ENCODE measurements at places on chromosomes 6 and 20. TPM values are rescaled to one million over a fixed set of nuclear protein-coding genes. Genes with fewer than 3 reads are reported as not detected.

DNA sequence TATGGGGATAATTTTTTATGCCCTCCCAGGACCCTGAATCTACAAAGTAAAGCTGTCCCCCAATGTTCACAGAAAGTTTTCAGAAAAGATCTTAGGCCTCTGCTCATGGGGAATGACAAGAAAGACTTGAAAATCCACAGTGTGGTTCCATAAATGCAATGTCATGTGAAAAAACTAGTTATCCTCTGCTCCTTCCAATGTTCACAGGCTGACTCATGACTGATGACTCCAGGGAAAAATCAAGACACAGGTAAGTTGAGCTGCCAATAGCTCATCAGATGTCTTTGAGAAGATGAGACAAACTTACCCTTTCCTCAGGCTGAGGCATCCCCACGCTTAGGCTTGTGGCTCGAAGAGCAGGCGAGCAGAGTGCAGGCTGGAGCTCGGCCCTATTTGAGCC lies 14.8 kb upstream of the BCLAF1 start:
- DNase-seq: no peak

DST gene
- total RNA-seq: 610 TPM

NHLRC1 gene
- 1.2 TPM for total RNA-seq

VIP gene
- total RNA-seq: 156 TPM

OR2B3 gene
- total RNA-seq: not detected

GRCh38 chr6:139240161-139241010 lies 51.4 kb downstream of the TXLNB start:
- no peak for DNase-seq

GRCh38 chr6:156378853-156379252 lies 398.3 kb upstream of the ARID1B start:
- DNase-seq: no peak

DNA sequence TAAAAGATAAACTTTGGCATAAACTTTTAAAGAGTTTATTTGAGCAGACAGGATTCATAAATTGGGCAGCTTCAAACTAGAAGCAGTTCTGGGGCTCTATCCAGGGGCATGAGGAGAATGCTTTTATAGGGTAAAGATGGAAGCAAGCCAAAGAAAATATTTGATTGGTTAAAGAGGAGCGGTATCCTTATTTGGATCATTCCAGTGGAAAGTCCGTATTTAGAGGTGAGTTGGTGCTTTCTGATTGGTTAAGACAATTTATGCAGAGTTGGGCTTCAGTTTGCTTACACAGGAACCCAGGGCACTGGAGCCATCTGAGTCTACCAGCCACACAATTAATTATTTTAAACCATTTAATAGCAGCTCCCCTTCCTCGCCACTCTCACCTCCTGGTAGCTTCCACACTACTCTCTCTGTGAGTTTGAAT lies 37.9 kb upstream of the RNF217 start:
- peak; percentile 66 for DNase-seq

DNA sequence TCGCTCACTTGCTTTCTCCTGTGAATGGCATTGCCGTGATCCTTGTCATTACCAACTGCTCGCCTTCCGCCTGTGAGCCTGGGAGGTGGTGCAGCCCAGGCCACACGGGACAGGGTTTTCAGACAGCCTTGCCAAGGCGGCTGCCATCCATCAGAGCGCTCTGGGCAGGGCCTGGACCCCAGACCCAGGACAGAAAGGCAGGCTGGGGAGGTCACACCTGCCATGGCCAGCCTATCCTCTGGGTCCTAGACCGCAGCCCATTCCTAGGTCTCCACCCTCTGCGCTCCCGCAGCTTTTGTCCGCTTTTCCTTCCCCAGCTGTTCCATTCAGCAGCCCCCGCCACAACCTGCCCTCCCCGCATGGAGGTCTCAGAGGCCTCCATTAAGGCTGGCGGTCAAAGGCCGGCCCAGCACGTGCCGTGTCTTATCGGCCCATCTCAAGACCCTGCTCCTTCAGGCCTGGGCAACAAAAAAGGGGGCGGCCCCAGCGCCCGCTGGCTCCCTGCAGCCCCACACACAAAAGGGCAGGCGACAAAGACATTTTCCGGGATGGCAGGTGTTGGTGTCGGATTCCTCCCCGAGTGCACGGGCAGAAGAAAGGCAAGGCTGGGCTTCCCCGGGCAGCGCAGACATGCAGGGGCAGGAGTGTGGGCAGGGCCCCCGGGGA lies 28.1 kb downstream of the INSM1 start:
- no peak for DNase-seq

DNA sequence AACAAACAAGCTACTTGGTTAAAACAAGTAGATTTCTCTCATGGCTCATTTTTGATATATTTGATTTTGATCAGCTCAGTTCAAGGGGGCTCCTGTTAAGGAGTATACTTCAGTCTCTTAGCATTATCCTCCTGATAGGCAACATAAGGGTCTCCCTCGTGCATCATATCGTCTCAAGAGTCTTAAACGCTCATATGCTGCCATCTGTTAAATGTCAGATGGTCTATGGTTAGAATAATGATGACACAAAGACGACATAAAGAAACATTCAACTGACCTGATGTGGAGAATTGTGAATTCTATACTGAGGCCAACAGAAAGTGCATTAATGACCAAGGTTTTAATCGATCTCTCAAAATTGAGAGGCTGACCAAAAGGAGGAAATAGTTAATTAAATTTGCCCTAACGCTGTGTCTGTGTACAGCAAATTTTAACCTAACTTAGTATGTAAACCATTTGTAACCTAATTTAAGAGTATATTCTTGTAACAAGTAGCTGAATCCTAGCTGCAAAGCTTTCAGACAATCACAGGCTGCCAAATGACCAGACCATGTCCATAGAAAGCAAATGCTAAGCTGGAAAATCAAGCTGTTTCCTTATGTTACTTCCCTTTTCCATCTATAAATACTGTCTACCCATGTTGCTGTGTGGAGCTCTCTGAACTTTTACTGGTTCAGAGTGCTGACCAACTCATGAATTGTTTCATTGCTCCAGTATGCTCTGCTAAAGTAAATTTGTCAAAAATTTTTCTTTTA lies 1688.5 kb downstream of the GRIK2 start:
- DNase-seq: no peak

DNA sequence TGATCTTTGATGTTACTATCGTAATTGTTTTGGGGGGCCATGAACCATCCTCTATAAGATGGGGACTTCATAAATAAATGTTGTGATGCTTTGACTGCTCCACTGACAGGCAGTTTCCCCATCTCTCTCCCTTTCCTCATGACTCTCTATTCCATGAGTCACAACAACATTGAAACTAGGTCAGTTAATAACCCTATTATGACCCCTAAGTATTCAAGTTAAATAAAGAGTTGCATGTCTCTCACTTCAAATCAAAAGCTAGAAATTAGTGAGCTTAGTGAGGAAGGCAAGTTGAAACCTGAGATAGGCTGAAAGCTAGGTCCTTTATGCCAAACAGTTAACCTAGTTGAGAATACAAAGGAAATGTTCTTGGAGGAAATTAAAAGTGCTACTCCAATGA lies 491.0 kb downstream of the HAO1 start:
- DNase-seq: no peak

DNA sequence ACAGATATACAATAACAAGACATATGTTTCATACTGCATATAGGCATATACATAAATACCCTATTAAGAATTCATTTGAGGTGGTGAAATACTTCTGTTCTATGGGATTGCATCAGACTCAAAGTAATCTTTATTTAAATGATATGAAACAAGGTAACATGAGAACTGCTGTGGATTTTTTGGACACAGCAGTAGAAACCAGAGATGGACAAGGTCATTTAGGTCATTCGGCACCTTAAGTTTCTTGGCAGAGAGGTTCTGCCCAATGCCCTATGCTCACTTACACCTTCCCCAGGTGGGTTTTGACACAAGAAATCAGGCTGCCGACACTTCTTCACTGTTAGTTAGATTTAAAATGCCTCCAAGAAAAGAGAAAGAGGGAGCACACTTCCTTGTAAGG lies 43.9 kb upstream of the RBM24 start:
- no peak for DNase-seq

DNA sequence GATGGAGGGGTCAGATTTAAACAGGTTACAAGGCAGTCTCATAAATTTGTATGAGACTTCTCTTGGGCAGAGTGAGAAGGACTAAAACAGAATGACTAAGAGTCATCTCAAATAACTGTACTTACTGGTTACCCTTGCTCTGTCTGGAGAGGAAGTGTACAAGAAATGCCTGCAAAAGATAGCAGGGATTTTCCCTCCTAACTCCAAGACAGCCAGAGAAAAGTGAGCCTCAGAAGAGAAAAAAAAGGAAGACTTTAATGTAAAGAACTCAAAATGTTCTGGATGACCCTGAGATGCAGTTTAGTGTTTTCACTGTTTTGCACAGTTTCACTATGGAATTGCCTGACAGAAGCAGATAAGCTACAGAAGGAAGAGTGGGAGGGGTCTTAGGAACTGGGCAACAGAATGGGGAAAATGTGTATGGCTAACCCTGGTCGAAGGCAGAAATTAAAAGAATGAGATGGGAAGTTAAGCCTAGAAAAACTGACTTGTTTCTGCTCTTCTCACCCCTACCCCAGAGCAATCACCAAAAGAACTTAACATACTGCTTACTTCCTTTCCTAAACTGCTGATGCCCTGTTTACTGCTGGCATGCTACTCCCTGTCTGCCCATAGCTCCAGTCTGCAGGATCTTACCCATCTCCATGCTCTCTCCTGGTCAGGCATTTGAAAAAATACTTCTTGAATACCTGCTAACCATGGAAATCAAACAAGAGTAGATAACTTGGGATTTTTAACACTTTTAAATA lies 98.1 kb upstream of the MARCKS start:
- DNase-seq: no peak

DNA sequence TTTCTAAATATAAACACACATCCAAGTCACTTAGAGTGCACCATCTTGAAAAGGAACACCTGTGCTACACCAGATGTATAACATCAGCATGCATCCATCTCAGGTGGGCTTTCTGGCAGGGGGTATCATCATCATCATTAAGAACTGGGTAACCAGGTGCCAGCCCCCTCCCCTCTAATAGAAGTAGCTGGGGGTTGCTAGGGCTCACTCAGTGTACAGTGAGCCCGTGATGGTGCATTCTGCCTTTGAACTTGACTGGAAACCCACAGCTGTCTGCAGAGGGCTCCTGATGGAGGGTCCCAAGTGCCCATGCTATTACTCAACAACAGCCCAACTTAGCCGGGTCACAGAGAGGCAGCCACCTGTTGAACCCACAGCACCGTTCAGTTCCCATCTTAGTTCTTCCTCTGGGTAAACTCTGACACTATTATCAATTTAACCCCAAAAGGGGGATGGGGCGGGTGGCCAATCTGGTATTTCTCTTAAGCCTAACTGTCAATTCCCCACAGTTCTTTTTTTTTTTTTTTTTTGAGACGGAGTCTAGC lies 32.7 kb upstream of the CCND3 start:
- peak; percentile 6 for DNase-seq

GRCh38 chr6:15499125-15499524 lies 163.7 kb downstream of the DTNBP1 start:
- no peak for DNase-seq

ECT2L gene
- total RNA-seq: not detected

SLC39A7 gene
- total RNA-seq: 48.7 TPM

- DNase-seq: no peak
Measured at GRCh38 chr20:5719861-5720403, 30.3 kb upstream of the SHLD1 start.

GRCh38 chr20:21522481-21523280 lies 8.8 kb upstream of the NKX2-2 start:
- DNase-seq: no peak

DNA sequence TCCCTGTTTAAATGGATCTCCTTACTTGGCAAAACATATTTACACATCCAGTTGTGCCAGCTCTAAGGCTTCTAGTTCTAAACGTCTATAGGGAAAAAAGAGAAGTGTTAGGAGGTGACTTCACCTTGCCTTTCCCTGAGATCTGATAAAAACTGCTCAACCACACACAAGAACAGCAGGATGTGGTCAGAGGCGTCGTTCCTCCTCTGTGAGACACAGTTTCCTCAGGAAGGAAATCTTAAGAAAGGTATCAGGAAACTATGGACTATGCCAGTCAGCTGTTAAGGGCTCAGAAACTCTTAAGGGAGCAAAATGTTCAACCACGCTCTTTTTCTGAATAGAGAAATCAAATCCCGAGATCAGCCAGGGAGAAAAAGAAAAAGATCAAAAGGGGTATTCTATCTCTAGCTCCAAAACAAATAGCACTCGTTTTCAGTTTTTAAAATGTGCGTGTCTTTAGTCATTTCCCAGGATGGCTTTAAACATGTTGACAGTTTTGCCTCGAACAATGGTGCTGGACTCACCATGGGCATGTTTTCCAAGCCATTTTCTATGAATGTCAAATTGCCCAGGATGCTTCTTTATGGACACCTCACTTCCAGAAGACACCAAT lies 154.5 kb downstream of the HACE1 start:
- DNase-seq: no peak

CNR1 gene
- total RNA-seq: 25.7 TPM

GRCh38 chr20:41005361-41005729 lies 23.3 kb upstream of the TOP1 start:
- peak; percentile 97 for DNase-seq

- no peak for DNase-seq
Measured at GRCh38 chr6:28900577-28901256, 23.1 kb downstream of the TRIM27 start.

GRCh38 chr6:22709803-22710202 lies 140.4 kb downstream of the HDGFL1 start:
- DNase-seq: no peak

DNA sequence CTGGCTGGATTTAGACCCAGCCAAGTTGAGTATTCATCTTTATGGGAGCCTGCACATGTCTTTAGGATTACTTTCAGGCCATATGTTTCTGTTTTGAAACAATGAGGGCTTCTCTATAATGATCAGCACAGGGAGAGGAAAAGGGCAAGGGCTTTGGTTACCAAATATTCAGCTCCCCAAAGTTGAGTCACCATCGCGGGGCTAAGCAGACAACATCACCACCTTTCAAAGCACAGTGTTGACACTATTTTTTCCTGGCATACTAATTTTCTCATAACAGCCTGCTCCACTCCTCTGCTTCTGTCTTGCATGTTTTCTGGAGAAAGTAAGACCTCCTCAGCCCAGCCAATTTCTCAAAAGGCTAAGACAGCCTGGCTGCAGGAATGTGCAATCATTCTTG lies 4.9 kb downstream of the SCML4 start:
- no peak for DNase-seq

- no peak for DNase-seq
Measured at GRCh38 chr6:163460307-163460782, 45.8 kb downstream of the QKI start.
